ENCODE measurements at places on chromosomes 6 and 20.

DNA sequence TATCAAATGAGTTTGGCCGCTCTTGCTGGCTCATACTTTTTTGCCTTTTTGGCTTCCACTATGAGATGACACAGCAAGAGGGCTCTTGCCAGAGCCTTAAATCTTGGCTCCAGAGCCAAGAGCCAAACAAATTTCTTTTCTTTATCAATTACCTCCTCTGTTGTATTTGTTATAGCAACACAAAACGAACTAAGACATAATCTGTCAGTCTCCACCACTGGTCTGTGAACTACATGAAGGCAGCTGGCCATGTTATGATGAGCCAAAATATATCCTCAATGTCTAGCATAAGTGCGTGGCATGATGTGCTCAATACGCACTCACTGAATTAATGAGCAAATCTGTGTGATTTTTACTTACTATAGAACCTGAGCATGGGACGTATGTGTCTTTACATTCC is 220.0 kb upstream of the ZNF217 start:
- no peak for DNase-seq

DNA sequence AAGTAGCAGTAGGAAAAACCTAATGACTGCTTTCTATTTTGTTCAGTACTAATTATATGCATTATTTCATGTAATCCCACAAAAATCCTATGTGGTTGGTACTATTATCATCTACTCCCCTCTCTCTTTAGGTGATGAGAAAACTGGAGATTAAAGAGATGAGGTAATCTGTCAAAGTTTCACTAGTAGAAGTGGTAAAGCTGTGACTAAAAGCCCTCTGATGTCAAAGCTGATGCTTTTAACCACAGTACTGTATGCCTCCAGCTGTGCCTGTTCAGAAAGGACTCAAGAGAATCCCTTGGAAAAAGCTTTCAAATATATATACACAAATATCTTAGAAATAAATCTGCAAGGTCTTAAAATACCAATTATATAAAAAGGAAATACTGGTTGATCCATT is 38.0 kb downstream of the PHIP start:
- no peak for DNase-seq

DNA sequence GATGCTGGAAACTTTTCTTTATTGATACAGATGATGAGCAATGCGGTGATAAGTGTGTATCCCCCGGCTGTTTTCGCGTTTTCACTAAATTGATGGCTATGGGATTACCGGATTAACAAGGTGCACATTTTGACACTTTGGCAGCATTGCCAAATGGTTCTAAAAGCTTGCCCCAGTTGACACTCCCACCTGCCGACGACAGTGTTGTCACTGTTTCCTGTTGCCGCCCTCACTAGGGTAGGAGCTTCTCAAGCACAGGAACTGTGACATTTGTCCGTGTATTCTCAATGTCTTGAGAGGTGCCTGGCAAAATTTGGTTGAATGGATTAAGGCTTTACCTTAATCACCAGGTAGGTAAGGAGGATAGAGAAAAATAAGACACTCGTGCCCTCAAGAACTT is 9.8 kb upstream of the MAPK13 start:
- DNase-seq = peak; percentile 92

DNA sequence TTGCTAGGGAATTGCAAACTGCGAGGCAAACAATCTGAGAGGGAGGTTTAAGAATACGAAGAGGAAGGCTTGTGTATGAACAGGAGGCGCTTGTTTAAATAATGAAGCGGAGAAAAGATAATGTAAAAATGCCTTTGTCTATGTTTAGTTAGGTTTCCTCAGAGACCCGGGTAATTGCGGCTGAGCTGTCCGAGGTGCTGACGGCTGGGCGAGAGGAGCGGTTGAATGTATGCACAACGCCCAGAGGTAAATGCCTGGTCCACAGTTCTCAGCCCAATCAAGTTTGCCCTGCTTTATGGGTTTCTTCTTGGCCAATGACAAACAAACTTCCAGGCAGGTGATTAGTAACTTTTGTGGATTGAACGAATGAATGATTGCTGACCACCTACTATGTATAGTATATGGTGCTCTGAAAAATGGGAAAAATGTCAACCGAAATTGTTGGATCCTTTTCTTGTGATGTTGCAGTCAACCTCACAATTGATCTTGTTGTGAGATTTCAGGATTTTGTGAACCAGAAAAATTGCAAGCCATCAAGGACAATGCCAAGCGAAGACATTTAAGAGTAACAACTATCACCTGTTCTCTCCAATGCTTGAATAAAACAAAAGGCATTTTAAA is 38.3 kb upstream of the SLC32A1 start:
- DNase-seq = no peak

- no peak for DNase-seq
Measured at GRCh38 chr20:8860011-8860495, 208.8 kb upstream of the PLCB4 start.

DNA sequence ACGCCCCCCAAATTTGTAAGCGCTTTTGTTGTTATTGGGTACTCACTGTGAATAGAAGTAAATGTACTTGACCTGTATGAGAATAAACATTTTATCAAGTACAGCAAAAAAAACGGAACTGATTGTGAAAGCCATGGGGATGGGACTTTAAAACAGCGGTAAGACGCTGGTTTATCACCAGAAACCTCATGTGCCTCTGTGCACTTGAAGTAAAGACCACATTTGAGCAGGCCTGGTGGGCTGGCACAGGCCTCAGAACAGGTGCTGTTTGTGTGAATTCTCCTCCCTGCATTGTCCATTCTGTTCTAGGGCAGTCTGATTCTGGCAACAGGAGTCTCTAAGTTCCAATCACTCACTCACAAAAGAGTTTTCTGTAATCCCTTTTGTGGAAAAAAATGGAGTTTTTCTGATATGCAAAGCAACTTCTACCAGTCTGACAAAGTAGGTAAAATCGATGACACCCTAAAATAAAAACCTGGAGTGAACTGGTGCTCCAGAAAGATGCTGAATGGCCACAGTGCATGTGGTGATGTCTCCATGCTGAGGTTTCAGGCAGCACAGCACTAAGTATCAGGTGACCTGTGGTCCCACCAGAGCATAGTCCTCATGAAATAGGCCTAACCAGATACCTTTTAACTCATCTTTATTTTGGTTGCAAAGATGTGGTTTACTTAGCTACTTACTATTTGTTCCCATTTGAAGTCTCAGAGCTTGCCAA is 53.9 kb downstream of the STX7 start:
- DNase-seq = no peak

DNA sequence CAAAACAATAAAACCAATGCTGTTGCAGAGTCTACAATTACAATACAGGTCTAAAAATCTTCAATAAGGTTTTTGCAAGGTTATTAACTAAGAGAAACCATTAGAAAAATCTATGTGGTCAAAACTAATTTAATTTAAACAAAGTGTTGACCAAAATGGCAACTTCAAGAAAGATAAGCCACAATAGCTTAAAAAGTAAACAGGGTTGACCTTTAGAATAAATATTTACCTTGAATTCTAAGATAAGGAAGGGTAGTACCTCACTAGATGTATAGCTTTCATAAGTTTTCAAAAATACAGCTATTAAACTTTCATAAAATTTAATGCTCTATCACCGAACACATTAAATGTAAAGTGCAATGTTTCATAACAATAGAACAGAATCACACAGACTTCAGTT is 11.4 kb downstream of the RTN4IP1 start:
- DNase-seq = no peak

All from esophagus muscularis mucosa (tissue), 4 donors.